ENCODE measurements at places on chromosomes 3 and 15.

DNA sequence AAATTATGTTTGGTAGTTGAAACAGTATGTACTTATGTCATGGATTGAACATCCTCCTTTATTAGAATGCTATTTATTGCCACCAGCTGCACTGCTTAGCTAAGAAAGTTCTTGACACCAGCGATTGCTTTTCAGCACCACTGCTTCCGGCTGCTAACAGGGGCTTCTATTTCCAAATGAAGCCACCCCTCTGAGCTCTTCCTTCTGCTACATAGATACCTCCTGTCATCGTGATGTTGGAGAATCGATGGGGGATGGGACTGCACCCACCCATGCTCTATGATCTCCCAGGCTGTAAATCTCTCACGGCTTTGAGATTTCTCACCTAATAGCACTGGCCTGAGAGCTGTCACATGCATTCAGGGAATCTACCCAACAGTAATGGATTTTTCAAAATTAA, 259.2 kb downstream of the MEIS2 start:
- no peak for DNase-seq

GRCh38 chr3:76661527-76662250, 378.2 kb upstream of the ROBO2 start:
- no peak for DNase-seq

- DNase-seq: no peak
These were observed 78.0 kb downstream of the CCK start for GRCh38 chr3:42187936-42188335.

GRCh38 chr3:15347737-15348110, 15.3 kb upstream of the SH3BP5 start:
- DNase-seq: no peak

- no peak for DNase-seq
These were observed 38.6 kb upstream of the SPSB4 start for GRCh38 chr3:141012571-141012970.

DNA sequence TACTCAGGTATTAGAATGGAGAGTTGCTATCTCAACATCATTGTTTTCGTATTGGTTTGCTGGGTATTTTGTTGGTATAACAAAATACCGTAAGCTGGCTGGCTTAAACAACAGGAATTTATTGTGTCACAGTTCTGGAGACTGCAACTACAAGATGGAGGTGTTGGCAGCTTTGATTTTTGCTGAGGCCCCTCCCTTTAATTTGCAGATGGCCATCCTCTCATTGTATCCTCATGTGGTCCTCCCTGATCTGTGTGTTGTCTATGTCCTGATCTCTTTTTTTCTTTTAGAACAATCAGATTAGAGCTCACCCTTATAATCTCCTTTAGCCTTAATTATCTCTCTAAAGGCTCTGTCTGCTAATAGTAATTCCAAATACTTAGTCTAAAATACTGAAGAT, 299.8 kb upstream of the GOLIM4 start:
- DNase-seq: no peak

GRCh38 chr15:87660251-87661129, 596.0 kb downstream of the NTRK3 start:
- DNase-seq: no peak

DNA sequence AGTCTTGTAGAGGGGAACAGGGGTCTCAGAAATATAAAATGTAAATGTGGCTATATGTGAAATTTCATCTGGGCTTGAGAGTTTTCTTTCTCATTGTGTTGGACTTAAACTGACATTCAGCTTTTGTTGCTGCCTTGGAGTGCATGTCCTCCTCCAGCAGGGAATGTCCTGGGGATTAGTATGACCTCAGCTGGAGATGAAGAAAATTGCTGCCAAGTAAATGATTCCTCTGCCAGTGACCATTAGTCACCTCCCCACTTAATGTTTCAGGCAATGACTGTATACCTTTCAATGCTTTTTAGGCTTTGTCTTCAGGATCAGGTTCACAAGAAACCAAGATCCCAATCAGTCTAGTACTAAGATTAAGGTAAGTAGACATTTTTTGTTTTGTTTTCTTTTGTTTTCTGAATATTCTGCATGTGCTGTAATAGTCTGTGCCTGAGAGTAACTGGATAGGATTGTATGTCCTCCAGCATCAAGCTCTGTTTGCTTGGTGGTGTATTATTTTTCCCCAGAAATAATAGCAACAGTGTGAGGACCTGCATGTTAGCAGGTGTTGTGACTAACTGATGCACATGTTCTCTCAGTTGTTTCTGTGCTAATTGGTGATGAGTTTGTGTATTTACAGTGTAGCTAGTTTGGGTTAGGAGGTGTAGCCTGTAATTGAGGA, 18.1 kb upstream of the SLC22A13 start:
- no peak for DNase-seq

DNA sequence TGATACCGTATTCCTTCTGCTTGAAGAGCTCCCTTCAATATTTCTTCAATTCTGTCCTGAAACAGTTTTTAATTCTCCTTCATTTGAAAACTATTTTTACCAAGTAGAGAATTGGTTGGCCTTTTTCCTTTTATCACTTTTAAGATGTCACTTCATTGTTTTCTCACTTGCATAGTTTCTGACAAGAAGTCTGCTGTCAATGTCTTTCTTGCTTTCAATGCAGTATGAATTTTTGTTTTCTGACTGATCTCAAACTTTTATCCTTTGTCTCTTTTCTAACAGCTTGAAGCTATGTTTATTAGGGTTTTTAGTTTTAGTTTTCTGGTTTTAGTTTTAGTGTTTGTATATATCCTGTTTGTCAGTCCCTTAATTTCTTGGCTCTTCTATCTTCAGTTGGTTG, 364.8 kb upstream of the TPRG1 start:
- no peak for DNase-seq

DNA sequence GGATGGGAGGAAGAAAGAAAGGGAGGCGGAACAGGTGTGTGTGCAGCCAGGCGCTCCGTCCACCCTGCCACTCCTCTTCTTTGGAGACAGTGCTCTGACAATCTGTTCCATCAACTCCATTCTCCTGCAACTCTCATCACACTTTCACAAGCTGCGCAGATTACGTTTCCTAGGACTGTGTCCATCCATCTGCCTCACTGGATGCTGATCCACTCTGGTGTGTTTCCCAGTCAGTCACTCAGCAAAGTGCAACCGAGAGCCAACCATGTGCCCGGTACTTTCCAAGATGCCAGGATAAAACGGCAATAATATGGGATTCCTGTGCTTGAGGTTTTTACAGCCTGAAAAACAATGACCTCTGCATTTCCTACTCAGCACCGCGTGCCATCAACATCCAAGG, 59.6 kb downstream of the SLC12A8 start:
- DNase-seq: no peak

- DNase-seq: no peak
These were observed 53.0 kb downstream of the RLBP1 start for GRCh38 chr15:89168316-89168833.

- no peak for DNase-seq
These were observed 597.9 kb downstream of the IGSF11 start for GRCh38 chr3:118436697-118437262.

GRCh38 chr15:63048776-63049665, 6.5 kb downstream of the TPM1 start:
- peak; percentile 13 for DNase-seq

- DNase-seq: no peak
These were observed 12.6 kb upstream of the PAK2 start for GRCh38 chr3:196726788-196727675.

DNA sequence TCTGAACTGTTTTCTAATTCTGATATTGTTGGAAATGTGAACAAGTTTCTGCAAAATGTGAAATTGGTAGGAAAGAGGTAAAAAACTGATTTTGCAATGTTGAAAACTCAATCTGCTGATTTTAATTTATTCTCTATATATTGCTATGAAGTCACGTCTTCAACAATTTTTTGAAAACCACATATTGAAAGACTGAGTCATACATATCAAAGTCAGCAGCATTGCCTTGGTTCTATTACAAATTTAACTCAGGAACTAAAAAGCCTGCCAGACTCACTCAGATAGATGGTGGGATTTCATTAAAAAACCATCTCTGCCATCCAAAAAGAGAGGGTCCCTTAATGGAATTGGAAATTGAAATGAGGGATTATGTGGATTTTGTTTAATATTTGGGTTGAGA, 351.4 kb downstream of the CNTN3 start:
- DNase-seq: no peak

DNA sequence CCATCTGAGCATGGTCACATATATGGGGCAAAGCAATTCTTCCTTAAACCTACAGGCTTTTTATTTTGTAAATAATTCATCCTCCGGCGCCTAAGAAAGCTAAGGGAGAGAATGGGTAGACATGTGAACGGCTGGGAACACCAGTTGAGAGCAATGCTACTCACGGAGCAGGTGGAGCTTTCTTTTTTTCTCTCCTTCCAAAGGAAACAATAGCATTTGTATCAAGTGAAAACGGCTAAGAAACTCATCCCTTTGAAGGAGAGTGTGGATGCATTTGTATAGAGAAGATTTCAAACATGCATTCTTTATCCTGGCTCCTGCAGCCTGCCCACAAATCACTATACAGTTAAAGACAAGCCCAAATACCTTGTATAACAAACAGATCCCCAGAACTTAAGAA, 637.8 kb downstream of the MAGI1 start:
- no peak for DNase-seq

DNA sequence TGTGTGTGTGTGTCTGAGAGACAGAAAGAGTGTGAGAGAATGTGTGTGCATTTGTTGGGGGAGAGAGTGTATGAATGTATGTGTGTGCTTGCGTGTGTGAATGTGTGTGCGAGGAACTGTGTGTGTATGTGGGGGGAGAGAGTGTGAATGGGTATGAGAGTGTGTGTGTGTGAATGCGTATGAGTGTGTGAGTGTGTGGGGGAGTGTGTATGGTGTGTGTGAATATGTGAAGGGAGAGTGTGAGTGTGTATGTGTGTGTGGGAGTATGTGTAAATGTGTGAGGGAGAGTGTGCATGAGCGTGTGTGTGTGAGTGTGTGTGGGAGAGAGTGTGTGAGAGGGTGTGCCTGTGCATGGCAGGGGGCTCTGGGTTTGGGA, 79.8 kb upstream of the ABHD17C start:
- no peak for DNase-seq

DNA sequence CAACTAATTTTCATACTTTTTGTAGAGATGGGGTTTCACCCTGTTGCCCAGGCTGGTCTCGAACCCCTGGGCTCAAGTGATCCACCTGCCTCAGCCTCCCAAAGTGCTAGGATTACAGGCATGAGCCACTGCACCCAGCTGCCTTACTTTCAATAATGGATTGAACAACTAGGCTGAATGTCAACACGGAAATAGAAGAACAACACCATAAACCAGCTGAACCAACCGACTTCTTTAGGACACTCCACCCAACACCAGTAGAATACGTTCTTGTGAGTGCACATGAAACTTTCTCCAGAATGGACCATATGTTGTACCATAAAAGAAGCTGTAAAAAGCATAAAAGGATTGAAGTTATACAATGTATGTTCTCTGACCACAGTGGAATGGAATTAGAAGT, 42.9 kb downstream of the GXYLT2 start:
- no peak for DNase-seq

DNA sequence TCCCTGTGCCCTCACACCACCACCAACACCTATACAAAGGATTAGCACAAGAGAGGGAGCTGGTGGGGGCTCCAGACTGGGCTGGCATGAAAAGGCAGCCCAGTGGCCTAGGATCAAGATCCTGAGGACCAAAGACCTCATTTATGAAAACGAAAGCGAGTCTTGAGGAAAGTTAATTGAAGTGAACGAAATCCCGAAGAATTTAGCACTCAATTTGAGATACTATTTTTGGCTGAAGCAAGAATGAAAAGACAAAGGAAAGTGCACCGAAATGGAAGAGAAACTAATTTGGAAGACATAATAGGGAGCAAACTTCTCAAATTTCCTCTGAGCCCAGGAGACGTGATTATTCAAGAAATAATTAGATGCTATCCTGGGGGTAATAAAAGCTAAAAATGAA, 68.7 kb upstream of the SLC6A11 start:
- DNase-seq: no peak

DNA sequence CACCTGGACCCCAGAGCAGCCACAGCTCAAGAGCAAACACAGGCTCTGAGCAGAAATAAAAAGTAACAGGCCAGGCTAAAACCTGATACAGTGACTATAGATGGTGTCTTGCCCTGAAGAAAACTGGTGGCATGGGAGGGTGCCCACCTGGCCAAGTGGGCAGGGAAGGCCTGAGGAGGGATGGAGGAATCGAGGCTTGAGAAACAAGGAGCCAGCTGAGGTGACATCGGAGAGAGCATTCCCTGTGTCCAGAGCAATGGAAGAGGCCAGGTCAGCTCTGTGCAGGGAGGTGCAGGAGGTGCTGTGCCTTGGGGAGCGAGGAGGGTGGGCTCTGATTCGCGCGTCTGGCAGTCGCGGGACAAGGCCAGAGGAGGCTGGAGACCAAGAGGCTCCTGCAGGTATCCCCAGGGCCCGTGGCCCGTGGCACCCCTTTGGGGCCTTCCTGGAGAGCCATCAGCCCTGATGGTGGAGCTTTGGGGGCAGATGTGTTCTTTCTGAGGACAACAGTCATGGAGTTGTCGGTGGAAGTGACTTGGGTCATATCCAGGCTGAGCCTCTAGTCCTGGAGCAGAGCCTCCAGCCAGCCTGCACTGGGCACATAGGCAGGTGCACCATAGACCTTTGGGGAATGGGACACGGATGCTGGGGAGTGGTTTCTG, 56.1 kb downstream of the PLXNA1 start:
- no peak for DNase-seq

GRCh38 chr15:48802867-48803266, 8.0 kb downstream of the CEP152 start:
- DNase-seq: no peak

DNA sequence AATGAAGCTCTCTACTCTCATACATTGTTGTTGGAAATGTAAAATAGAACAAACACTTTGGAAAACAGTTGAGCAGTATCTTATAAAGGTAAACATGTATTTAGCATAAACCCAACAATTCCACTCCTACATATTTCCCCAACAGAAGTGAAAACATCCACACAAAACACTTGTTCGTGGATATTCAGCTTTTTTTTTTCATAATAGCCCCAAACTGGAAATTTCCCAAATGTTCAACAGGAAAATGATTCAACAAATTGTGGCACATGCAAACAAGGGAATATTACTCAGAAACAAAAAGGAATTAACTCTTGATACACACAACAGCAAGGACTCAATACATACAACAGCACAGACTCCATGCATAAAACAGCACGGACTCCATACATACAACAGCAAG, 28.5 kb downstream of the RFTN1 start:
- DNase-seq: no peak

DNA sequence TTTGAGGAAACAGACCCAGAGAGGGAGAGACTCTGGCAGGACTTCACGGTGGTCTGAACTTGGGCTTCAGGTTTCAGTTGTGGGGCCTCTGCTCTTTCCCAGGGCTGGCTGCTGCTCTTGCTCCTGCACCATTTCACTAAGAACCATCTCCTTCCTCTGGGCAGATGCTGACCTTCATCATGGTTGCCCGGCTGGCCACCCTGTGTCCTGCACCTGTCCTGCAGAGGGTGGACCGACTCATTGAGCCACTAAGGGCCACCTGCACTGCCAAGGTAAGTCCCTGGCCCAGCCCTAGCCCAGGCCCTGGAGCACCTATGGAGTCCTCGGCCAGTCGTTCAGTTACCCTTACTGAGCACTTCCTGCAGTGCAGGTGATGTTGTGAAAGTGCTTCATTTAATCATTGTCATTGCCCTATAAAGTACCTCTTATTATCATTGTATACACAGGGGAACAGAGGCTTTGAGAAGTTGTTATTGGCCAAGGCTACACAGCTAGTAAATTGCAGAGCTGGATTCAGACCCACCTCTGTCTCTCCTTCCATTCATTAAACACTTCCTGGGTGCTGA, 10.0 kb downstream of the RPL32 start:
- DNase-seq: no peak

GRCh38 chr15:96181873-96182301, 148.6 kb upstream of the NR2F2 start:
- DNase-seq: no peak
